ENCODE measurements at places on chromosomes 3 and 15.

DNA sequence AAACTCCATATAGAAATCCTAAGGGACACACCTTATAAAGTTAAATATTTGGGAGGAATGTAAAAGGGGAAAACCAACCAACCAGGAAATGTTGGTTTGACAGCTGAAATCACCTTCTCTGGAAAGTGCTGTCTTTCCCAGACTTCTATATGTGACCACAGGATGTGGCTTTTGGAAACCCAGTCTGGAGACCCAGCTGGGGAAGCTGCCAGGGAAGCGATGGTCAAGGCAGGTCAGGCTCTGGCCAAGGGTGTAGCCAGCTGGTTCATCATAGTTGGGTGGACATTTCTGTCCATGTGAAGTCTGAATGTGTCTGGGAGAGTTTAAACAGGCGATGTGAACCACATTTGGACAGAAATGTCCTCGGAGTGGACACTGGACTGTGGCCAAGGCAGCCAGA, 73.9 kb downstream of the ARNT2 start:
- DNase-seq = no peak

DNA sequence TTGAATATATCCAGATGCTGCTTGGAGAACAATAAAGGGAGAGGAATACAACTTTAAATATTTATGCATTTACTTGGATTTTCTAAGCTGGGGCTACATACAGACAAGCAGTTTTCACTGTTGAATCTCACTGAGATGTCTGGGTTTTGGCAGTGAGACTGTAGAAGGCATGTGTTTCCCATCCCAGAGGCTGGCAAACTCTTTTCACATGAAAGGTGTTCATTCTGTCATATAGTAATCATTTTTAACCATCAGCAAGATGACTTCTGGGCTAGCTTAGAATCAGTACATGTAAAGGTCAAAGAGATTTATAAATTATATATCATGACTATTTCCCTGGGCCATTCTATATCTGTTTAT, 218.7 kb upstream of the SGO1 start:
- DNase-seq = no peak

DNA sequence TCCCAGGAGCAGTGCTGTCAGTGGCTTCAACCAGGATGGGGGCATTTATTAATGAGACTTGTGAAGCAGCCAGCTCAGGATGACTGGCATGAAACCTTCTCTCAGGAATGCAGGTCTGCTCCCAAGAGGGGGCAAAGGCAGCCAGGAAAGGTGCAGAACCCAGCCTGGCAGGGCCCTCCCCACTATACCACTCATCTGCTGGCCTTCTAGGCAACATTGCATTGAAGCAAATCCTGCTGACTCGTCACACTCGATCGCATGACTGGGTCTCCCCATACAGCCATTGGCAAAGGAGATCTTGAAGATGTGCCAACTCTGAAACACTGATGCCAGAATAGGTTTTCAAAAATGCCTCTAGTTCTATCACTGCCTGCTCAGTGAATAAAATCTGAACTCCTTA, 65.7 kb upstream of the CMTM7 start:
- DNase-seq = no peak

GRCh38 chr3:31981206-31982181, at the start of the genes OSBPL10 and ZNF860:
TSS of gene OSBPL10 (minus strand) at chr3:31981262. CDS start at chr3:31981179, 83 bp downstream.
TSS of gene ZNF860 (plus strand) at chr3:31981750. CDS start at chr3:31989080, 7,330 bp downstream.
- no peak for DNase-seq

DNA sequence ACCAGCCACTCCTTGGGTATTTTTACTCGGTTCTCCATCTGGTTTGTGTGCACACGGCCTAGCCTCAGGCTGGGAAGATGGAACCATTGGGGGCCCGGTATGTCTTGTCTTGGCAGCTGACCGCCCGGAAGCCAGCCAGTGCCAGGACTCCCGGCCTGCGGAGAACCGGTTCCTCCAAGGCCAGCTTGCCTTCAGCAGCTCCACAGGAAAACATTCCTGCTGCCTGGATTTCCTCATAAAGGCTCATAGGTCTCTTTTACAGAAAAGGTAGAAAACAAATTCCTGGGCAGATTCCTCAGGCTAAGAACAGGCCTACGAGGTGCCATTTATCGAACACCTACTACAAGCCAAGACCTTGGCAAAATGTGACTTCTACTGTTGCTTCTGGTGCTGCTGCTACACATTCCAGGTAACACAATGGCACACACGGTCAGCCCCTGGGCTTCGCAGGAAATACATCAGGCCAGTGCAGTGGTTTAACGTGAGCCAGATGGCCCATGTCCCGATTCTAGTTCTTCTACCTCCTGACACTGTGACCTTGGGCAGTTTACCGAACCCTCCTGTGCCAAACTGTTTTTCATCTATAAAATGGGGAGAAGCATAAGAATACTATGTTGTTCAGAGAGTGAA, 141.8 kb downstream of the OPA1 start:
- no peak for DNase-seq

DNA sequence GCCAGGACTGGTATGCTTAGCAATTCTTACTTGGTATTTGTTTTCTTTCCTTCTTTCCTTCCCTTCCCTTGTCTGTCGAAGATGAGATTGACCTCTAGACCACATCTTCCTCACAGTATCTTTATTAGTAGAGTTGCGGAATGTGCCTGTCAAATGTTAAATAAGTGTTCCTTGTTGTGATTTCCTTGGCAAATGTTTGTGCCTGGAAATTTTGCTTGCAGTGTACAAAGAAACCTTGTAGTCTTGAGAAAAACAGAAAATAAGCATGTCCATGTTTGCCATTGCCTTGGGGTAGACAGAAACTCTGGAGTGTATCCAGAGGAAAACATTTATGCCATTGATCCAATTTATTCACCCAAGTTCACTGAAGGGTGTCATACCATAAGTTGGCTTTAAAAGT, 79.5 kb upstream of the ZNF385D start:
- no peak for DNase-seq

- no peak for DNase-seq
These were observed 60.6 kb downstream of the USP8 start for GRCh38 chr15:50484781-50485180.
